ENCODE measurements at places on chromosomes 13 and 19. TPM values are rescaled to one million over a fixed set of nuclear protein-coding genes. Genes with fewer than 3 reads are reported as not detected.

Gene PROZ
- polyA plus RNA-seq, result not detected

Gene C1QTNF9
- polyA plus RNA-seq, result 4.3 TPM

Gene PPM1N
- polyA plus RNA-seq, result 0.78 TPM

Gene LRRC8E
- 0.27 TPM for polyA plus RNA-seq

Measured in heart left ventricle (tissue), 16 donors.